B cell (primary cell): ENCODE measurements at places on chromosomes 7 and 10.

DNA sequence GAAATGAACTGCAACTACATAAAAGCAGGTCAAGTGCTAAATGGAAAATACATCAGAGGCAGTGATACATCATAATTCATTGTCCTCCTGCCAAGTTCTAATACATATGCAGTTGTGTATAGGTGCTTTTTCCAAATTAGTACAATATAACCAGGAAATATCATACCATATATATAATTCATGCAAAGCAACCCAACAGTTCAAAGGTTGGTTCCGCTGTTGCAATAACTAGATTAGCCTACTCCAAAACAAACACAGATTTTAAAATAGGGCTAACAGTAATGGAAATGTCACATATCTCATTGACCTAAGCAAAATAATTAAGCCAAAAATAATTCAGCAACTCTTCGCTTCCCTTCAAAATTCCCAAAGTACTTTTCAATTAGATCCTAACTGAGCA, 88.9 kb upstream of the NEBL start:
- DNase-seq: no peak

DNA sequence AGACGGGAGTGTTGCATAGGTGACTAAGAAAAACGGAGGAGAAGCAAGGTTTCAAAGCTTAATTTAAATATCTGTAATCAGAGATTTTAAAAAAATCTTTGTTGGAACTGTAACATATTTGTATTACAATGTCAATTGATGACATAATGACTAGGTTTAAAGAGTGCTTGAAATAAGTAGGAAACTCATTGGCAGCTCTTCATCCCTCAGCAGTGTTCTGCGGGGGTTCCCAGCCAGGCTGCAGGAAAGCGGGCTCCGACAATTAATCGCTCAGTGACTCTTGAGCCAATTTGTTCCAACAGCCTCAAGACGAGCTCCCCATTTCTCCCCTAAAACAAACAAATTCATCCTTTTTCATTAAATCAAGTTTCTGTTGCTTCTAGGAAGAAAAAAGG, 22.6 kb downstream of the CPXM2 start:
- no peak for DNase-seq

DNA sequence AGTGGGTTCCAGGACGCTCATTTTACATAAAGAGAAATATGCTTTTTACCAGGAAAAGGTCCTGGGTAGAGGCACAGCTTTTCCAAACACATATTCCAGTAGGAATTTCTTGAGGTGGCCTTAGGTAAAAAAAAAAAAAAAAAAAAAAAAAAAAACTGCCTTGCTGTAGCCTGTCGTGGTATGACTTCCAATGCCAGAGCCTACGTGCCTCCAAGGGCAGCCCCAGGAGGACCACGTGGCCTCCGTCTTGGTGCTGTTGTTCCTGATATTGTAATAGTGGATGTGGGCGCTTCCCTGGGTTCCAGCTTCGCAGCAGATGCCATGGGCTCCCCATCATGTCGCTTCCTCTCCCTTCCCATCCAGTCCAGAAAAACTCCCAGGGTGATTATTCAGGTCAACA, 49.3 kb downstream of the PRKAG2 start:
- DNase-seq: no peak

DNA sequence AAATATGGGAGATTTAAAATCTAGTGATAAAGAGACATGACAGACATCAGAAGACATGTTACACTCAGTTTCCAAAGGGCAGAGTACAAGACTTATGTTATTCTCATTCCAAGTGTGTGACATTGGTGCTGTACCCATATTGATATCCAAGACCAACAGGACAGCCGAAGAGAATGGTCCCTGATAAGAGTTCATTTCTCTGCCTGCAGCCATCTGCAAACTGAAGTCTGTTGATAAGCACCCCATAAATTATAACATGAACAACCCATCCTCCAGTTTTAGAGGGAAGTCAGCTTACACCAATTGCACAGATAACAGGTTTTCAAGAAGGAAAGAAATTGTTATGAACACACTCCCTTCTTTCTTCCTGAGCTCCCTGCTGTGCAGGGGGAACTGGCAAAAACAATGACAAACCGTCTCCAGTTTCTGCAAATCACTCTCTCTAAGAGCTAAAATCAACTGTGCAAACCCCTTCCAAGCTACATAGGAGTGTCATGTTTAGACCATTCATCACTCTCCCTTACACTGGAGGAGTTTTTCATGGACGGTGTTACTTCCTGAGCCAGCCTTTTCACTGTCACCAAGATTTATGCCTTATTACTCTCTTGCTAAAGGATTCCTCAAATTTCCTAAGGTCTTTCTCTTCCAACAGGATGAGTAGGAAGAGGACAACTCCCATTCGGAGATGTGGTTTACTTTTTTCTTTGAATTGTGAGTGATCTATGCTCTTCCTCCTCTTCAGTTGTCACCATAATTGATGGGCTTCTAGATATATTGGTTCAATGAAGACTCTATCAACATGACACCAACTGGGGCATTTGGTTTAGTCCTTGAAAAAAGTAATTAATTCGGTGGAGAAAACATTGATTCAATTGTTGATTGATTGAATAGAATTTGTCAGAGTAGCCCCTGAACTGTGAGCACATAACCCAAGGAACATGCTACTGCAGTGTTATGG, 80.3 kb upstream of the FAM171A1 start:
- no peak for DNase-seq
